ENCODE measurements at places on chromosomes 1 and 21. TPM values are rescaled to one million over a fixed set of nuclear protein-coding genes. Genes with fewer than 3 reads are reported as not detected.
A peak's percentile ranks its signal among the peaks of the same experiment; 100 is the strongest.

The OSBPL9 gene
- 112 TPM for total RNA-seq

- DNase-seq = no peak
These were observed 9.8 kb upstream of the RHBG start for GRCh38 chr1:156359249-156359648.

The ACTN2 gene
- total RNA-seq = 0.52 TPM

The OR10J4 gene
- total RNA-seq = not detected

The TBX19 gene
- total RNA-seq = 1.3 TPM

DNA sequence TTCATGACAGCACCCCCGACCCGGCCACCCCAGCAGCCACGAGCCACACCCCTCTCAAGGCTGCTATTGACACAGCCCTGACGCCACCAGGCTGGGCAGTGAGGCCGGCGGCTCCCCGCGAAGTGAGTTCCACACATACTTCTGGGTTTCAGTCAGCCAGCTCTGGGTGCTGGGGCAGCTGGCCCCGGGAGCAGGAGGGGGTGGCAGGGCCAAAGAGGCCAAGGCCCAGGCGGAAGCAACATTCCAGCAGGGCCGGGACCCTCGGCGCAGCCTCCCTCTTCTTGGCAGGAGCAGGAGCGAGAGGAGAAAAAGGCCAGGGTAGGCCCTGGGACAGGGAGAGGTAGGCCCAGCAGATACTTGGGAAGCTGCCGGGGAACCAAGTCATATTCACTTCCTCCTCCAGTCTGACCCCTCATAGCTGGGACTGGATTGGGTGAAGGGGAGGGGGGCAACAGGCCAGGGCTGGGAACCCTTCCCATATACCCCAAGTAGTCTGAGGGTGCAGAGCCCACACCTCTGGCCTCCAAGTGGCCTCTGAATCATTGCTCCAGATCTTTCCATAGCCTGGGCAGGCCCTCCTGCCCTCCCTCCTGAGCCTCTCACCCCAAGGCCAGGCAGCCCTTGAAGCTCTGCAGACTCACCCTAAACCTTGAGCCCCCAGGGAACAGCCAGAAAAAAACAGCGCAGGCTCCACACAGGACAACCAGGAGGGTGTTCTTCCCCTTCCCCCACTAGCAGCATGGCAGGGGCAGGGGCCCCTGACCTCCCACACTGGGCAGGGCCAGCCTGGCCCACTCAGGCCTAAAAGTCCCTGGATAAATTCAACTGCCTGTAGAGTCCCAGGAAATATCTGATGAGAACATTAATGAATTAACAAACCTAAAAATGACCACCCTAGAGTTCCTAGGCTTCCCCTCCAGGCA is 5.7 kb downstream of the HSPG2 start:
- DNase-seq = no peak

The NBPF20 gene
- 0.68 TPM for total RNA-seq

The PAQR6 gene
- 5.0 TPM for total RNA-seq

- no peak for DNase-seq
These were observed 18.4 kb upstream of the TNFRSF1B start for GRCh38 chr1:12148160-12148957.

- DNase-seq = no peak
These were observed 290.0 kb downstream of the S1PR1 start for GRCh38 chr1:101526813-101527212.

GRCh38 chr1:117712621-117713020 is 106.8 kb downstream of the TENT5C start:
- DNase-seq = no peak

DNA sequence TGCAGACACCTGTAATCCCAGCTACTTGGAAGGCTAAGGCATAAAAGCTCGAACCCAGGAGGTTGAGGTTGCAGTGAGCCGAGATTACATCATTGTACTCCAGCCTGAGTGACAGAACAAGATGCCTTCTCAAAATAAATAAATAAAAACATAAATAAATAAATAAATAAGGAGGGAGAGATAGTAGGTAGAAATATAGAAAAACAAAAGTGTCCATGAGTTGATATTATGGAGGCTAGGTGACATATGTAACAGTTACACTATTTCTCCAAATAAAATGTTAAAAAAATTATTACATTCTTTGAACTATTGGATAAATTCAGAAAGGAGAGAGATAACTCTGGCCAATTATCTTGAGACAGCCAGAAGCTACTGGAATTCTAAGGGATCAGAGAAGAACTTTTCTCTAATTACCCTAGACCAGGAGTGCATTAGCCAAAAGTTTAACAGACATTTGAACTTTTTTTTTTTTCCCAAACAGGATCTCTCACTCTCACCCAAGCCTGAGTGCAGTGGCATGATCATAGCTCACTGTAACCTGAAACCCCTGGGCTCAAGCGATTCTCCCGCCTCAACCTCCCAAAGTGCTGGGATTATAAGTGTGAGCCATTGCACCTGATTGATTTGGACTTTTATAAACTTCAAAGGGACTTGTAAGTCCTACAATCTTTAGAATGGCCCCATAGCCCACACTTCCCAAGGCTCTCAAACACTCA is 17.6 kb downstream of the SYNJ1 start:
- peak; percentile 25 for DNase-seq

DNA sequence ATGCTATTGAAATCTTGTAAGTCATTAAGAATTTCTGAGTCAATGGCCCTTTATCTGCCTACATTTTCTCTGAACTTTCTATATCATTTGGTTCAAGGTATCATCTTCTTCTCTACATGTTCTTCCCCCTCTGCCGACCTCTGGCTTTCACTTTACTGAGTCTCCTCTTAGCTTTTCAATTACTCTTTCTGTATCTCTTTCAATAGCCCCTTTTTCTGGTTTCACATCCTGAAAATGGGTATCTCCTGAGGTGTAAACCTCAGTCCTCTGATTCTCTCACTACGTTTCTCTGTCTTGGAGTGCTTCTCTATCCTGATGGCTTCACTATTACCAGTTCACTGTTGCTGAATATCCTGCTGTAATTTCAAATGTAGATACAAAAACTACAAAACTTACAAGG is 98.9 kb downstream of the LYST start:
- no peak for DNase-seq

The SERPINC1 gene
- total RNA-seq = not detected

DNA sequence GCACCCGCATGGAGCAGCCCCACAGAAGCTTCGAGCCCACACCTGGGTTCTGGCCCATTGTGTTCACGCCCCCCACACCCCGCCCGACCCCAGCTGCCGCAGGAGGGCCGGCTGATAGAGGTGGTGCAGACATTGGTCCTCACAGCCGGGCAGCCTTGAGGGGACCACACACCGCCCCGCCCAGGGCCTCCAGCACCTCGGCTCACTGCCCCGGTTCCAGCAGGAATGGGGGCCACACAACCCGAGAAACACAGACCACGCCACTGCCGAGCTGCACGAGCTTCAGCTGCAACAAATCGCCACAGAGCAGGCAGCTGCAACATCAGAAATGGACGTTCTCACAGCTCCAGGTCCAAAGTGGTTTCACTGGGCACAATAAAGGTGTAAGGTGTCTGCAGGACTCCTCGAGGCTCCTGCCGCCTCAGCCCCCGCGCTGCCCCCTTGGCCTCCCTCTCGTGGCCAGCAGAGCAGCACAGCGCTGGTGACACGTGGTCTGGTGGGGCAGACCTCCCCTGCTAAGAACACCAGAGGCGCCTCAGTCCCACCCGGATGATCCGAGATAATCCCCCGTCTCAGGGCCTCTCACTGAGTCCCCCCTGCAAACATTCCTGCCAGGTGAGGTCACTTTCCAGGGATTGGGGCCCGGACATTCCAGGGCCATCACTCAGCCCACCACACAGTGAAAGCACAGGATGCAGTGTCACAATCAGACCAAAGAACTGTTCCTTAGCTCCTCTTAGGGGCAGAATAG is 62.3 kb upstream of the ADARB1 start:
- peak; percentile 89 for DNase-seq

The AVPR1B gene
- not detected for total RNA-seq

GRCh38 chr1:152967201-152967600 is 3.2 kb upstream of the SPRR4 start:
- DNase-seq = no peak

DNA sequence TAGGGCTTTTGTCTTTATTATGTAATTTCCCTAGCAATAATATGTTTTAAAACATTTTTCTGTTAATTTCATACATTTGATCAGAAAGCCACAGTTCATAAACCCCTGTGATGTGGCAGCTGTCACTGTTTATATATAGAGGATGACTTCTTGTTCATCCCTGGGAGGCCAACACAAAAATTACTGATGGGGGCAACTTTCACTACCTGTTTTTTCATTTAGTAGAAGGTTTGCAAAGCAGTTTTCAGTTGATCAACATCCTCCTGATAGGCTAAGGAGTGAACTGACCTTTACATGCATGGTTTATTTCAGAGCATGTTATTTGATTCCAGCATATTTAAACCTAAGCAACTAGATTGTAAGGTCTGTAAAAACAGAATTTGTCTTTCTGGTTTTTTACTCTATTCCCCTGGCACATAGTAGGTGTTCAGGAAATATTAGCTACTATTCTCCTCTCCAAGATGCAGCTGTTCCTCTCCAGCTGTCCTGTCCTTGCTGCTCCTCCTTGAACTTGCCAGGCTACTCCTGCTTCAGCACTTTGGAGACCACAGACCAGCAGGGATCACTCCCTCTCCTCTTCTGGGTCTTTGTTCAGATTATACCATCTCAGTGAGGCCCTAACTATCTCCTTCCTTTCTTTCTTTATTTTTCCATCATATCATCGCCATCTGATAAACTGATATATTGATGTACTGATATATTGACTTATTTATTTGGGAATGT is 54.7 kb downstream of the ROR1 start:
- DNase-seq = no peak

The OR10J1 gene
- not detected for total RNA-seq

The FCRL5 gene
- not detected for total RNA-seq

The ALPL gene
- 114 TPM for total RNA-seq

DNA sequence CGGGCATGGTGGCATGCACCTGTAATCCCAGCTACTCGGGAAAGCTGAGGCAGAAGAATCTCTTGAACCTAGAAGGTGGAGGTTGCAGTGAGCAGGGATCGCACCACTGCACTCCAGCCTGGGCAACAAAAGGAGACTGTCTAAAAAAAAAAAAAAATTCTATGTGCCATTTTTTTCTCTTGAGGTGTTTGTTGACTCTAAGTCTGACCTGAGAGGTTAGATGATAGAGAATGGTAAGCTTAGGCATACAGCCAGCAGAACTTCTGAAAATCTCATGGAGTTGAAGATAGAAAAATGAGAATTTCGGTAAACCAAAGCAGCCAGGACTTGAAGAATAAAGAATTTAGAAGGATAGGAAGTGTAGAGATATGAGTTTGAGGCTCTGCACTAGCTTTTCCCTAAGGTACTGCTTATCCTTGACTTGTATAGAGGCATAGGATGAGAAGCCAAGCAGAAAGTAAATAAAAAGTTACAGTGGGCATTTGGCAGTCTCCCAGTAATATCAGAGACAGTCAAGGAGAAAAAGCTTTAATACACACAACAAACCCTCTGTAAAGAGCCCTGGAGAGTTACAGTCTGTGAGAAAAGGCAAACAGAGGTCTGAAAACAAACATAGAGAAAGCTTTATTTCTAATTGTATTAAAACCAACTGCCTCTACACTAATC is 24.3 kb downstream of the F13B start:
- DNase-seq = no peak

DNA sequence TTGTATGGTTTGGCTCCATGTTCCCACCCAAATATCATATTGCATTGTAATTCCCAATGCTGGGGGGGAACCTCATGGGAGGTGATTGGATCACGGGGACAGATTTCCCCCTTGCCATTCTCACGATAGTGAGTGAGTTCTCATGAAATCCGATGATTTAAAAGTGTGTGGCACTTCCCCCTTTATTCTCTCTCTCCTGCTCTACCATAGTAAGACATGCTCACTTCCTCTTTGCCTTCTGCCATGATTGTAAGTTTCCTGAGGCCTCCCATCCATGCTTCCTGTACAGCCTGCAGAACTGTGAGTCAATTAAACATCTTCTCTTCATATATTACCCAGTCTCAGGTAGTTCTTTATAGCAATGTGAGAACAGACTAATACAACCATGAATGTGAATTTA is 211.6 kb upstream of the NR5A2 start:
- DNase-seq = no peak

DNA sequence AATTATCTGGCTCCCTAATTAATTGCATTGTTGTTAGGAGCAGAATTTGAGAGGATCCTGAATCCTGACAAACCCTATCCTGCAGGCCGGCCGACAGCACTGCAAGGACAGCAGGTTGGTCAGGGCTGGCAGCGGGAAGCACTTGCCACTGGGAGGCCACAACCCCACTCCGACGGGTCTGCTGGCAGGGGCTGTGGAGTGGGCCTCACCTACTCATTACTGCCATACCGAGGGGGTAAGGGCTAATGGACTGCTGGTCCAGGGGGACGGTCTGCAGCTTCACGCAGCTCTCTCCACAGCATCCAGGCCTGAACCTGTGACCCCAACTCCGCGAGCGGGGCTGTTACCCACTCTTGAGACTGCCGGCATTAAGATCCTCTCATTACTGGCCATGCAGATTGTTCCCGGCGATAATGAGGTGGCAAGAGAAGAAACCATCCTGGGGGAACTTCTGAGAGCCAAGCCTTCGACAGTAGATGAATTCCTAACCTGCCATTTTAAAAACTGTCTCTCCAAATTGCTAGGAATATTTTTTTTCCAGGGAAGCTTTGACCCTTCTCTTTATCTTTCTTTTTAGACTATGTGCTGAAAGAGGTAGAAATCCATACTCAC is 501.3 kb downstream of the OMA1 start:
- DNase-seq = no peak

GRCh38 chr1:53554592-53555305 is 95.5 kb downstream of the DMRTB1 start:
- DNase-seq = no peak

DNA sequence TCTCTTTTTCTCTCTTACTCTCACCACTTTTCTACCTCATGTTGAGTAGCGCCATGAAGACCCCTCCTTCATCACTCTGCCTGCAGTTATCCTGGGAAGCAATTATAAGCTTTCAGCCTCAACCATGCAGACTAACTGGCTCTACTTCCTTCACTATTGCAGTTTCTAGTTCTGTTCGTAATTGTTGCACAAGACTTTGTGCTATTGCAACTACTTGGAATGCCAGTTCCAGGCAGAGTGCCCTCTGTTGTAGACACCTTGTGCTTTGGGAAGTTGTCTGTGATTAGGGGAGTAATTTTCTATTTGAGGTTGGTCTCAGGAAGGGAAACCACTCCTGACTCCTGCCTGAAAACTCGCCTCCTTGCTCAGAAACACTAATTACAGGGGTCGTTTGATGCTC is 19.4 kb downstream of the PGM1 start:
- no peak for DNase-seq

- peak; percentile 60 for DNase-seq
These were observed at the start of gene WNT2B for GRCh38 chr1:112508278-112509004. TSS of gene WNT2B (plus strand) at chr1:112508965. CDS start at chr1:112509263, 298 bp downstream.

DNA sequence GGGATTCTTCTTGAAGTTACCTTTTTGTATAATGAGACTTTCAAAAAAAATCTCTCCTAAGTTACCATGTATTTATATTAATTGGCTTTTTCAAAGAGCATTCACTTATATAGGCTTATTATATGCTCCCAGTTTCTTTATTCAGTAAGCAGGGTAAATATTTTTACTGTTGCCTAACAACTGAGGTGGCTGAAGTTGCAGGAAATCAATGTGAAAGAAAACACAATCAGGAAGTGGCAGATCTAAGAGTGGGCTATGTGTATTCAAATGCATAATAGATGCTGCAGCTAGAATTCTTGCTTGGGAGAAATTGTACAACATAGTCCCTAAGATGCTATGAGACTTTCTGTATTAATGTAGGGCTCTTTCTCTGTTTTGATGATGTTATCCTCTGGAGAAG is 606.9 kb downstream of the NUF2 start:
- no peak for DNase-seq
